ENCODE measurements at places on chromosomes 11 and 22.
A peak's percentile ranks its signal among the peaks of the same experiment; 100 is the strongest.

GRCh38 chr11:14544611-14545010 lies 24.4 kb upstream of the PSMA1 start:
- DNase-seq, result no peak

DNA sequence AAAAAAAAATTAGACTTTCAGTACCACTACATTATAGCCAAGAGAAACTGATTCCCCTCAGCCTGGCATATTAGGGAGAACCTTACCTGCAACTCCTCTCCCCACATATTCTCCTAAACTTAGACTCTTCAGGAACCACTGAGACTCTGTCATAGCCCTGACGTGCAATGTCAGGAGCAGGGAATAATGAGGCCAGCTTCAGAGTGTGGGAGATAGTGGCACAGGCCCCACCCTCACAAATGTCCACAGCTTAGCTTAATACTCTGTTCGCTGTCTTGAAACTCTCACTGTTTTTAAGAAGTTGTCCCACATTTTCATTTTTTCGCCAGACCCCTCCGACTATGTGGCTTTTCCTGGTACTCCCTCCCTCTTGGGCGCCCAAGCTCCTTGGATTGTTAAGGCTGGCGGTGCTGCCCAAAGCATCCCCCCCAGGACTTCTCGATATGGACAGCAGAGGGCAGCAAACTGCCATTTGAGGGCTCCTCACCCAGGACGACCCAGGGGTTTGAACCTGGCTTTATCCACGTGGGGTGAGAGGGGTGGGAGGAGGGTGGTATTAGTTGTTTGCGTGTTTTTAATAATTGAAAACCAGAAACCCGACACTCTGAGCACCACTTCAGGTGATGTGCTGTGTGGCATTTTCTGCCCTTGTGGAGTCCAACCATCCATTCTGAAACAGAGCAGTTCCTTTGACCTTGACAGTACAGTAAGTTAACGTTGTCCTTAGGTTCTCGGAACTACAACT lies 45.2 kb upstream of the RASSF10 start:
- DNase-seq, result peak; percentile 57

DNA sequence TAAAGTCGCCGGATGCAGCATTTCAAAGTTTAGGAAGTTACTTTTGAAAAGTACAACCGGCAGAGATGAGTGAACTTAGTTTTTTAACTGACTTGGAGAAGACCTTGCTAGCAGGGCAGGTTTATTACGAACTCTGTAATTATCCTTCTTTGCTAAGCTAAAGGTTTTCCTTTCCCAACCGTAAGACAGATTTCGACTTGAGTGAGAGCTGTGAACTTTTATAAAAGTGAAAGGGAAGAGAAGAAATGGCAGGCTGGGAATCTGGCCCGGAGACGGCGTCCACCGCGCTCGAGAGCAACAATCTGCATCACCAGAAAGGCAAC lies 659 bp upstream of the TEAD1 start:
- DNase-seq, result no peak

DNA sequence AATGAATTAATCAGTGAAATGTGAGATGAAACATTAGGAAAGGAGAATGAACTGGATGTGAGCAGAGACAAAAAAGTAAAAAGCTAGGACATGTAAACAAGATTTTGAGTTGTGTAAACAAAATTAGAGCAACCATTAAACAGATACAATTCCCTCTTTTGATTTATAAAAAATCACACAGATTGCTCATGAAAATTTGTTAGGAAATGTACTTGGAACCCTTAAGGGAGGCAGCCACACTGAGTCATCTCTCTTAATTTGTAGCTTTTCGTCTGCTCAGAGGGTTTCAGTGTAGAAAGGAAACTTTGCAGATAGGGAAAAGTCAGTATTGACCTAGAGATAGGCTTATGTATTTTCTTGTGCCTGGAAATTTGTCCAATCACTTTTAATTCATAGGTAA lies 49.6 kb upstream of the ME3 start:
- no peak for DNase-seq

- DNase-seq, result no peak
These were observed 729.0 kb downstream of the FAM181B start for GRCh38 chr11:82004537-82005213.

DNA sequence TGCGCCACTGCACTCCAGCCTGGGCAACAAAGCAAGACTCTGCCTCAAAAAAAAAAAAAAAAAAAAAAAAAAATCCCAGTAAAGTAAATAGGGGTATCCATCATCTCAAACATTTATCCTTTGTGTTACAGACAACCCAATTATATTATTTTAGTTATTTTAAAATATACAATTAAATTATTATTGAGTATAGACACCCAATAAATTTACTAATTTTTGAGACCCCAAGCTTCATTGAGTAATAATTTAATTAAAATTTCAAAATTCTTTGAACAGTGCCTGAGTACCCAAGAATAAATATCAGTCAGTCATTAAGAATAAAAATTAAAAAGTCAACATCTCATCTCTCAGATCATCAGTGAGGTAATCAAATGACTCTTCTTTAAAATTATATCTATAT lies at the start of gene OR52N4:
OR52N4 (plus strand) TSS at position 301 of the 400 bp plus-strand sequence. CDS start 498 bp downstream, outside the sequence.
- DNase-seq, result no peak

DNA sequence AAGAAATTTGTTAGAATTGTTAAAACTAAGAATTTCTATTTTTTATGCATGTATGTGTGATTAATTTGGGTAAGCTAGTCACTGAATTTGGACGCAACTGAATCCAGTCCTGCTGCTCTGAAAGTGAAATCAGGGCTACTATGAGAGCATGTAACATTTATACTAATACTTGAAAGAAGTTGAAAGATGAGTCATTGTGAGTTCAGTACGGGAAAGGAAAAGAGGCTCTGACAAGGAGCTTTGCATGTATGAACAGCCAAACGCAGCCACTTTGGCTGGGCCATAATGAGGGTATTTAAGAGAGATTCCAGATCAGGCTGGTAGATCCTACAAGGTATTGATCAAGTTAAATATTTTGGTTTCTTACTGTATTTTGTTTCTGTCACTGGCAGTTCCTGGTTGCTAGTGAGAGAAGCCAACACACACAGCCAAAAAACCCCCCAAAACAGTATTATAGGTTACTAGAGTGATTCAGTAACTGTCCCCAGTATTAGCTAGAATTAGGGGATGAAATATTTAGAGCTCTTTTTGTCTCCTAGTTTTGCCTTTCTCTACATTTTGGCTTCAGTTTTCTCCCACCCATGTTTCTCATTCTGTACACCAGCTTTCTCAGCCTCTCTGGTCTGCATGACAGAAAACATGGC lies 14.1 kb downstream of the AASDHPPT start:
- no peak for DNase-seq

- no peak for DNase-seq
These were observed 23.4 kb downstream of the ASPHD2 start for GRCh38 chr22:26452236-26453016.

- DNase-seq, result no peak
These were observed 167.1 kb upstream of the TTC12 start for GRCh38 chr11:113147249-113147648.

- DNase-seq, result no peak
These were observed 19.0 kb upstream of the STK33 start for GRCh38 chr11:8613036-8613435.

GRCh38 chr11:94759522-94759921 lies 8.6 kb upstream of the AMOTL1 start:
- DNase-seq, result no peak

DNA sequence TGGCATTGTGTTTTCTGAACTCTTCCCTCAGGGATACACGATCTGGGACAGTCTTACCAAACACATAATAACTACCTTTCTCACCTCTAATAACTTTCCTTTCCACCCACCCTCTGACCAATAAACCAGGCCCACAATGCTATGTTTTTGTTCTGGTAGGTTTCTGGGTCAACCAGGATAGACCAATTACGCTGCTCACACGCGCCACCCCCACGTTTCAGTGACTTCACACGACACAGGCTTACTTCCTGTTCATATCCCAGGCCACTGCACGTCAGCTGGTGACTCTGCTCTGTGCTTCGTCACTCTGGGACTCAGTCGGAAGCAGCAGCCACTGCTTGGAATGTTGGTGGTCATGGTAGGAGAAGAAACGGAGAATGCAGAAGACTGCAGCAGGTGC lies 2.5 kb downstream of the KRTAP5-4 start:
- peak; percentile 29 for DNase-seq

DNA sequence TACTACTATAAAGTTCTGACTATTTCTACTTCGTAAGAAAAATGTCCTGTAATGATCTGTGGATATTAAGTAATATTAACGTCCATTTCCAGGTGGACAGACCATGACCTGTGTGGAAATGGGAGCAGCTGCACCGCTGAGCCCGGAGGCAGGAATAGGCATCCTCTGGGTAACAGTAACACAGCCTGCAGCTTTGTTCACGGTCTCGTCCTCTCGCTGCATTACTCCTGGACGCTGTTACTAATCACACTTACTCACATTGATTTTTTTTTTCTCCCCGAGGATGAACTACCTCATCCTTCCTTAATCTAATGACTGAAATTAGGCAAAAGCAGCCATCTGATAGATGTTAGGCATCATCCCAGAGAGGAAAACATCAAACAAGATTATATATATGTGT lies 345.7 kb upstream of the NARS2 start:
- DNase-seq, result no peak

- DNase-seq, result peak; percentile 10
These were observed 1098.6 kb upstream of the CCDC90B start for GRCh38 chr11:84384731-84385130.

DNA sequence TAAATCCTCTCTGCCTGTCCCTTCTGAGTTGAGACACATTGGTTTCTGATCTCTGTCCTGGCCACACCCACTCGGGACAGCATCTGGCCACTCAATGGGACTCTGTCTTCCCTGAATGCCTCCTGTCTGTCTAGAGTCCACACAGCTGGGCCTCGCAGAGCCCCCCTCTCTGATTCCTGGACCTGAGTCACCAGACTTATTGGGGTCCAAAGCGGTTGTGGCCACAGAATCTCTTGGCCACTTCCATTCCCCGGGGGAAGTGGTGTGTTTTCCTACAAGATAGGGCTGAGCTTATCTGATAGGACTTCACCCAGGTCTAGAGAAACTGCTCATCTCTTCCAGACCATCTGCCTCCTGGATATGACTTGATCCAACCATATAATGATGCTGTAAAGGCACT lies 57.4 kb upstream of the WNT11 start:
- no peak for DNase-seq

DNA sequence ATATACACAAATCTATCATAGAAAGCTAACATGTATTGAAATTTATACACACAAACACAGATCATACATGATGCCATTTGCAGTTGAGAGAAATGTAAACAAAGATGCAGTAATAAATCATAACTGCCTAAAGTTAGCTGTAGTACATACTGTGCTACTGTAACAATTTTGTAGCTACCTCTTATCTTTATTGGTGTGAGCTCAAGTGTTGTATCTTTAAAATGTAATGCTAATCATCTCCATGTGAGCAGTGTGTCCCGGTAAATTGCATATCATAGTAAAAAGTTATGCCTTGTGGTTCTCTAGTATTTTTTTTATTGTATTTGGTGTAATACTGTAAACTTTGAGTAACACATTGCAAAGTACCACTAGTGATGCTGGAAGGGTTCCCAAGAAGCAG lies 16.8 kb upstream of the PITPNB start:
- no peak for DNase-seq

DNA sequence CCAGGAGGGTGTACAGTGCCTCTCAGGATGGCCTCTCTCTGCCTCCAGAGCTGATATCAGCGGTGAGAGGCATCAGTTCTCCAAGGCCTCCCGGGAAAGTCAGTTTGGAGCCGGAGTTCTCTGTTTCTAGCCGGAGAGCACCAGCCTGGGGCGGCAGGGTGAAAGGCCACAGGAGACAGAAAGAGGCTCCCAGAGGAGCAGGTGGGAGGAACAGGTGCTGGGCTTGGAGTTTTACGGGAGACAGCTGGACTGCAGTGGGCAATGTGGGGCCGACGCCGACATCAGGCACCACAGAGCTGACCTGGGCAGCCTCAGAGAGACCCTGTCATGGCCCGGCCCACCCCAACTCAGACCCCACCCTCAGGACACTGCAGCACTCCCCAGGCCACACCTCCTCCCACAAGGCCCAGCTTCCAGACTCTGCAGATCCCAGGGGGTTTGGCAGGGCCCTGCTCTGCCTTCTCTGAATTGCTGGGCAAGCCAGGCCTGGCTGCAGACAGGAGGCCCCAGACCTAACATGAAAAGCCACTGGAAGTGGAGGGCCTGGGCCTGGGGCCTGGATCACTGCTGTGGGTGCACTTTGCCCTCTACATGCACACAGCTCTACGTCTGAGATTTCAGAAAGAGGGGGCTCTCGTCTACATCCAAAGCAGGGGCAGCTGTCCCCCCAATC lies 885.6 kb downstream of the BRD1 start:
- DNase-seq, result no peak

GRCh38 chr11:61119055-61119454 lies 16.8 kb downstream of the CD5 start:
- no peak for DNase-seq

GRCh38 chr11:5674391-5674790 lies 10.5 kb downstream of the TRIM5 start:
- DNase-seq, result no peak

GRCh38 chr11:8354622-8355415 lies 91.1 kb upstream of the LMO1 start:
- DNase-seq, result no peak

DNA sequence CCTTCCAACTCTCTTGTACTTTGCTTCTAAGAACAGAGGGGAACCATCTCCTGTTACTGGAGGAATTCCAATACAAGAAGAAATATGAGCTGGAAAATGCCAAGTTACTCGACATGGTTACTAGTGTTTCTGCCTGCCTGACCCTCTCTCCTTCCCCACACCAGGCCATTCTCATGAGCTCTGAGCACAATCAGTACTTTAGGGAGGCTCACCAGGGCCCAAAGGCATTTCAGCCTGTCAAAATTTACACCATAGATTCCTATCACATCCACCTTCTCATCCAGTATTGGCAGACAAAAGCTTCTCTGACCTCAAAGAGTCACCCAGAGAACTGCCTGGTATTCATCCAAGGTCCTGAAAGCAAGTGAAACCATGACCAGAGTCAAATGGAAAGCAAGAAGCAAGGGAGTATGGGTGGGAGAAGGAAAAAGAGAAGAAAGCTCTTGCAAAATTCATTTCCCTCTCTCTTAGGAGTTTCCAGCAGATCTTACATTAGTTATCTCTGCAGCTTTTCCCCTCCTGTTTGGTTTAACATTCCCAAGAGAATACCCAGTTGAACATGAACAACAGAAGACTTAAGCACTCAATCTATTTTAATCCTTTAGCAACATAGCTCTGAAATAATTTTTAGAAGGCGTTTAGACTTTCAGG lies 58.7 kb upstream of the NCAM1 start:
- no peak for DNase-seq

- no peak for DNase-seq
These were observed 25.7 kb downstream of the USP28 start for GRCh38 chr11:113849713-113850112.

- no peak for DNase-seq
These were observed 690.1 kb downstream of the METTL15 start for GRCh38 chr11:28798286-28798685.

GRCh38 chr22:23060612-23061400 lies 9.5 kb upstream of the GNAZ start:
- peak; percentile 9 for DNase-seq

GRCh38 chr11:27621405-27622161 lies 78.7 kb downstream of the BDNF start:
- DNase-seq, result no peak

Data from CD4-positive, alpha-beta T cell treated with Interleukin-4 for 1 hour (primary cell).